ENCODE measurements at places on chromosomes 2 and 18.

DNA sequence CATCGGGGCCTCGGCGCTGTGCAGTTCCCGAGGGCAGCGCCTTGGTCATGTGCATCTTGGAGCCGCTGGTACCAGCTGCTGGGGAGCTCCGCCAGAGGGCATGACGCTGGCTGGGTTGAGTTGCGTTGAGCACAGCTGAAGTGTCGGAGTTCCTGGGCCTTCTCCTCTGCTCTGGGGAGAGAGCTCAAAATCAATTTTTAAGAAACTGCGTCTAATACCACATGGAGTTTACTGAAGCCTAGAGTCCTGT lies 48.7 kb downstream of the GREB1 start:
- no peak for DNase-seq

DNA sequence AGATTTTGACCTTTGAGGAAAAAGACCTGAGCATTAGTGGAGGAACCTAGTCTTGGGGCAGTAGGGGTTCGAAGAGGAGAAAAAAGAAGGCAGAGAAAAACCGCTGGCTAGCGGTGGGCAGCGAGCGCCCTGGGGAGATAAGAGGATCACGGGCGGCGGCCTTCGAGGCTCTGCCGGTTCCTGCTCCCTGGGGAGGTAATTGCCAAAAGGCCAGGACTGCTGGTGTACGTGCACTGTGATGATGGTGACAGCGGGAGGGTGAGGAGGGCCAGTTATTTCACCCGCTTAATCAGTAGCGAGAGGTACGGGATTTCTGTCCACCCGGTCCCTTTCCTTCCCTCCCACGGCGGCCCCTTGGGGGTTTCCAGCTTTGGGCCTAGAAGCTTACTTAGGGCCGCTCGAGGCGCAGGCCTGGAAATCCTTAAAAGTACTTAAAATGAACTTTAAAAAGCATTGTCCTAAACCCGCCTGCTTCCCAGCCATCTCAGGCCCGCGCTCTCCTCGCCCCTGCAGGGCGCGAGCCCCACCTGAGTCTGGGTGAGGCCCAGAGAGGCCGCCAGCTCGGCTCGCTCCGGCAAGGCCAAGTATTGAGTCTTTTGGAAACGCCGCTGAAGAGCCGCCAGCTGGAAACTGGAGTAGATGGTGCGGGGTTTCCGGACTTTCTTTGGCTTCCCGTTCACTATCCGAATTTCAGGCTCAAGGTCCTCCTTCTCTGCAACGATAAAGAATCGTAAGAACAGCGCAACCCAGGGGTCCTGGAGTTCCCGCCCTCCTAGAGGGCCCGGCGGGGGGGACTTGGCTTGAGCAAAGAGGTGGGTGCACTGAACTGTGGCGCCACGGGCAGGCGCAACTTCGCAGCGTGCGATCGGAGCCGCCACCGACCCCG lies 1.5 kb downstream of the DLX2 start:
- DNase-seq = peak; percentile 33

DNA sequence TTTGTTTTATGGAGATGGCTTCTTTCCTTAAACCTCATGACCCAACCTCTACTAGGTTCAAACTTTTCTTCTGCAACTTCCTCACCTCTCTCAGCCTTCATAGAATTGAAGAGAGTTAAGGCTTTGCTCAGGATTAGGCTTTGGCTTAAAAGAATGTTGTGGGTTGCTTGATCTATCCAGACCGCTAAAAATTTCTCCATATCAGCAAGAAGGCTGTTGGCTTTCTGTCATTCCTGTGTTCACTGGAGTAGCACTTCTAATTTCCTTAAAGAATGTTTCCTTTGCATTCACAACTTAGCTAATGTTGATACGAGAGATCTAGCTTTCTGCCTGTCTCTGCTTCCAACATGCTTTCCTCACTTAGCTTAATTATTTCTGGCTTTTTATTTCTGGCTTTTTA lies 58.1 kb upstream of the KYNU start:
- no peak for DNase-seq

GRCh38 chr2:38106405-38107094 lies 30.6 kb upstream of the CYP1B1 start:
- no peak for DNase-seq

GRCh38 chr2:215940645-215941184 lies 72.6 kb downstream of the MREG start:
- DNase-seq = no peak

DNA sequence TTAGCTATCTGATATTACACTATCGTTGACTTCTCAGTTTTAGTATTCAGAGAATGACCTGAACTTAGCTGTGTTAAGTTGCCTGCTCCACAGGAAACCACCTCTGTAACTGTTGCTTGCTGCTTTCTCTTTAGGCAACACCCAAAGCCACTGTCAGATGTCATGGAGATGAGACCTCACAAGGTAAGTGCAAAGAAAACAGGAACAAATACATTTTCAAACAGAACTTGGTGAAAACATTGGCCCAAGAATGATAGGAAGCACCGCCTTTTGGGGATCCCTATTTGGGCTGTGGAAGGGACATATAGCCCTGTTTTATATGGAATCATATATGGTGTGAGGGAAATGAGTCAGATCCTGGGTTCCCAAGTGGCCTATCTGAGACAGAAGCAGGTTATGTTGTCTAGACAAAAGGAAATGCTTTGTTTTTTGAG lies 143.4 kb downstream of the UBE2E3 start:
- DNase-seq = peak; percentile 57

Measured in GM20000 (cell line).